H9 (cell line): ENCODE measurements at places on chromosomes 16 and 17. TPM values are rescaled to one million over a fixed set of nuclear protein-coding genes. Genes with fewer than 3 reads are reported as not detected.

- no peak for DNase-seq
Observed at GRCh38 chr17:7443499-7444485, 1.1 kb upstream of the CHRNB1 start.

GRCh38 chr16:88773812-88774291 is 11.2 kb downstream of the PIEZO1 start:
- DNase-seq = no peak

GRCh38 chr17:42313773-42314566 is 25.7 kb downstream of the STAT5A start:
- no peak for DNase-seq

GRCh38 chr16:66549284-66550131 is at the start of gene TK2:
Gene TK2 (minus strand): TSS chr16:66550122. CDS start chr16:66550061, 61 bp downstream.
- peak; percentile 74 for DNase-seq

The ATAD5 gene
- 24.6 and 27.0 TPM in 2 replicates for total RNA-seq

The TLCD1 gene
- total RNA-seq = 46.4 and 50.7 TPM in 2 replicates

The CTRB2 gene
- total RNA-seq = not detected in 2 replicates
